Stimulated activated CD4-positive, alpha-beta T cell treated with anti-CD3 and anti-CD28 coated beads, Interleukin-4, amount 100 ng/mL, for 24 hours (primary cell): ENCODE measurements at places on chromosomes 4 and X.
A peak's percentile ranks its signal among the peaks of the same experiment; 100 is the strongest.

DNA sequence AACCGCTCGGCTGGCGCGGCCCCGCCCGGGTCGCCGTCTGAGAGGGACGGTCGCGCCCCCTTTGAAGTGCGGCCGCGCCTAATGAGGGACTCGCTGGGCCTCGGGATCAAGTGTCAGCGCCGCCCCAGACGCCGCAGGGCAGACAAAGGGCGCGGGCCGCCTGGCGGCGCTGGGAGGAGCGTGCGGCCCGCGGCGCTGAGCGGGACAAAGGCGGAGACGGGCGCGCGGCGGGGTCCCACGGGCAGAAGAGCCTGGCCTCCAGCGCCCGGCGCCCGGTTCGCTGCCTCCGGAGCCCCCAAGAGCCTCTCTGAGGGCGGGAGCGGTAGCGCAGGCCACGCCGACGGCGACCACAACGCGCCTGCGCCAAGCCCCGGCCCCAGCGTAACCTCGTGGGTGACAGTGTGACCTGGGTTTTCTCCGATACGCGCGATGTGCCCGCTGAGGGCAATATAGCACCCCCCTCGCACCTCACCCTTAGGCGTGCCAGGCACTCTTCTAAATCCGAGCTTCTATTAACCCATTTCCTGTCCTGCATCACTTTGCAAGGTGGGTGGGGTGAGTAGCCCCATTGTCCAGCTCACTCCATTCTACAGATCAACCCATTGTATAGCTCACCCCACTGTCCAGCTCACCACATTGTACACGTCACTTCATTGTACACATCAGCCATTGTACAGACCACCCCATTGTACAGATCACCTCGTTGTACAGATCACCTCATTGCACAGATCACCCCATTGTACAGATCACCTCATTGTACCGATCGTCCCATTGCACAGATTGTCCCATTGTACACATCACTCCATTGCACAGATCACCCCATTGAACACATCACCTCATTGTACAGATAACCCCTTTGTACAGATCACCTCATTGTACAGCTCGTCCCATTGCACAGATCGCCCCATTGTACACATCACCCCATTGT is 33.7 kb upstream of the STX18 start:
- DNase-seq, result peak; percentile 59

DNA sequence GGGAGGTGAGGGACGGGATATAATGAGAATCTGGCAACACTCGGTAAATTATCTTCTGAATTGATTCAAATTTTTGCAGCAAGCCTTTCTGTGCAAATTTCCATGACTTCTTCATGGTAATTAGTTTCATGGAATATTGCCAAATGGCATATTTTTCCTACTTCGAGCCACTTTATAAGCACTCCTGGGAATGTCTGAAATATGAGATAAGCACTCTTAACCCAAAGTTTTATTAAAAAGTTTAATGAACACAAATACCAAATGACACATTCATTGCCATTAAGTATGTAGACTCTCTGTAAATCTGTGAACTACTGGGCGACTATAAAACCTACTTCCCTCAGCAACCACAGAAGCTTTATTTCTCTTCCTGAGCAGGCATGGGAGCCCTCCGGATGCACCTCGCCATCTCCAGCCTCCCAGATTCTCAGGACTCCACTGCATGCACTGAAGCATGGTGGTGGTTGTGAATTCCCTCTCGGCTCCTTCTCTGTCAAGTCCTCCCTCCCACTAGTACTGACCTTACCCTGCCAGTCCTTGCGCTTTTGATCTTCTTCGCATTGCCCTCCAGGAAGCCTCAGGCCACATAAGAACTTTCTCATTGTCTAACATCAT is 154.4 kb upstream of the RPL34 start:
- no peak for DNase-seq

DNA sequence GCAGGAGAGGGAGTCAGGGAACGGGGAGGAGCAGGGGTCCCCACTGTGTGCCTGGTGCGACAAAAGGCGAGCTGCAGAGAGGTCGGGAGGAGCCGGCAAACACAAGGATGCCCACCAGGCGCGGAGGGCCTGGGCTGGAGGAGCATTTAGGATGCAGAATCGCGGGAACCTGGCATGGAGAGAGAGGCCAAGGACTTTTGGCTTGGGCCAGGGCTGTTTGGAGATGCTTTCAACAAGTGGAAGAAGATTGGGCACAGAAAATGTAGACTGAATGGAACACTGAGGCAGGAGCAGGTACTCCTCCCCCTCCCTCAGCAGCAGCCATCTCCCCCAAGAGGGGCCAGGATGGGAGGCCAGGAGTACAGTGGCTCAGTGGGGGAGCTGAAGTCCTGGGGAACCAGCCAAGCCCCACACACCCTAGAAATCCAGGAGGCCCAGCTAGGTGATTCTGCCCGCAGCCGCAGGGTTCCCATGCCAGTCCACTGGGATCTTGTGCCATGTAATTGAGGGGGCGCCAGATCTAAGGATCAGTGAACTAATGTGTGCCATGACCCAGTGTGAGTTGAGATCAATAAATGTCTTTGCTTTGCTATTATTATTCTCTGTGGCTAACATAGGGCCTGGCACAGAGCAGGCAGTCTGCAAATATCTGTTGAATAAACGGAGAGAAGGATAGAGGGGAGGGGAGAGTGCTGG is 1.1 kb upstream of the ABLIM2 start:
- DNase-seq, result no peak

- no peak for DNase-seq
Measured at GRCh38 chrX:109797311-109797975, 64.4 kb upstream of the ACSL4 start.

DNA sequence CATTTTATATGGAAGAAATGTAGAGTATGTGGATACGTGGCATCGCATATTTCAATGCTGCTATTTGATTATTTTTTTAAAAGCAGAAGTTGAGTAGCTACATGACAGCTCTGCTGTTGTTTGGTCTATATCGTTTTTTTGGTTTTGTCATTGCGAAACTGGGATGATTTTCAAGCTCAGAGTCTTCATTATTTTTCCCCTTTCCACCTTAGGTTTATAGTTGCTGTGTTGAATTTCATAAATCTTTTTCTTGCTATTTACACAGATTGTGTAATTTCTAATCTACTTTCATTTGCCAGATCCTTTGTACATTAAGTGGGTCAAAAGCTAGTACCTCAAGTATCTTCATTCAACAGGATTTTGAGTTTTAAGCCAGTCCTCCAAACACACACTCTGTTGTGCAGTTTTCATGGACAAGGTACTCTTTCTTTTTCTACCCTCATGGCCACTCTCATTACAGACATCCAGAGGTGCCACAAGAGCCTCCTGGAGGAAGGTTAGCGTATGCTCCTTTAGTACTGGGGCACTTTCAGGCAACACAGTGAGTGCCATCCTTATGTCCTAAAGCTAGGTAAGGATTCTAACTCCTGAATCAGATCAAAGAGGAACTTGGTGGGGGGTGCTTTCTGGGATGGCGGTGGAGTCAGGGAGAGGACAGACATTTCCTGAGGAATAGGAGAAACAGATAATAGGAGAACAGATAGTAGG is 123.2 kb downstream of the FHIP1A start:
- no peak for DNase-seq

- DNase-seq, result no peak
Measured at GRCh38 chr4:72077346-72077745, 45.5 kb downstream of the NPFFR2 start.

DNA sequence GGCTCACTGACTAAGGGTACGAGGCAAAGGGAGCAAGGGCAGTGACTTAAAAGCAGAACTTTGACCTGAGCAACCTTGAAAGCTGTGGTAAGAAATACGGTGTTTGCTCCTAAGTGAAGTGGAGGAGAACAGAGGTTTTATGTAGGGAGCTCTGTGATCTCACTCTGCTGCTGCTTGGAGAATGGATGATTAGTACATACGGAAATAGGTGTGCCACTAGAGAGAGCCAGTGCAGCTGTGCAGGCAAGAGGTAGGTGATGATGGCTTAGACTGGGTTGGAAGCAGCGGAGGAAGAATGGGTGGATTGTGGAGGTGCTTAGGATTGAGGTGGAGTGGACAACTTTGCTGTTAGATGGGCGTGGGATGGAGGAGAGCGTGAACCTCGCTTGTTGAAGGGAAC is 85.0 kb downstream of the FAM193A start:
- DNase-seq, result no peak

GRCh38 chrX:39730662-39731329 is 367.0 kb downstream of the BCOR start:
- DNase-seq, result peak; percentile 64

DNA sequence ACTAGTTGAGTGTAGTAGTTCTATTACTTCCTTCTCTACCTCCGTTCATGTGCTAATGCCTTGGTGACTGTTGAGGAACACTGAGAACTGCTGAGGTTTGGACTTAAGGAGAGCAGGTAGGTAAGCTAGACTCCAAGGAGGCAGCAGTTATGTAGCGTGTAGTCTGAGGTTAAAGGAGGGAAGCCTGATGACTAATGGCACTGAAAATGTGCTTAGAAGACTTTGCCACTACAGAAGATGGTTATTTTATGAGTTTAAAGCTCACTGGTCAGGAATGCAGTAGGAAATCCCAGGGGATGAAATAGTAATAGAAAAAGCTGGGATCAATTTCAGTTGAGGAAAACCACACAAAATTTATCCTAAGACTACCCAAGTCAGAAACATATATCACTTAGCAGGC is 1077.3 kb downstream of the RAPGEF2 start:
- no peak for DNase-seq

DNA sequence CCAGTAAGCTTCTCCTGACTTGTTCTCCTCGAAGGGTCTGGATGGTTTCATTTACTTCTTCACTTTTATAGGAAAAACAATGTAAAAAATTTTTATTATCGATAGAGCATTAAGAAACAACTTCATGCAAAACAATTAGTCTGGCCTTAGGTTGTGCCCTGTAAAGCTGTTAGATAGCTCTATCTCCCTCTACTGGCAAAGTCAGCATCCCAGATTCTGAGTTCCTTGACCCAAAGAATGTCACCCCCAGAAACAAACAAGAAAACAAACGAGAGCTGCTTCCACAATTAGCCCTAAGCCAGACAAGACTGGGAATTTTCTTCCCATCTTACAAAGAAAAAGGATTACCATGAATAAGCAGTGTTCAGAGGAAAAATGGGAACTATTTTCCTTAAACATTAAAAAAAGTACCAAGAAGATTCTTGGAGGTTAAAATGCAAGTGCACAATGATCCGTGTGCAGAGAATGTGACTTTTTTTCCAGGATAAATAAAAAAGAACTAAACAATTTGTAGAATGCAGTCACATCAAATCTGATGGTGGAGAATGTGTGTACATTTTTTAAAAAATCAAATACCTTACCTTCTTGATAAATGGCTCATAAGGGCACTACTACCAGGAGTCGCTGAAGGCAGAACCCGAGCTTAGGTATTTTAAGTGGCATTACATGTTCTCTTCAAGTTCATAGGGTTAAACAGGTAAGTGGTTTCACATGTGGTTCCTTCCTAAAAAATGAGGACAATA is 293.2 kb downstream of the FBXO8 start:
- no peak for DNase-seq

- no peak for DNase-seq
Measured at GRCh38 chr4:70544279-70544868, 26.0 kb downstream of the AMTN start.

DNA sequence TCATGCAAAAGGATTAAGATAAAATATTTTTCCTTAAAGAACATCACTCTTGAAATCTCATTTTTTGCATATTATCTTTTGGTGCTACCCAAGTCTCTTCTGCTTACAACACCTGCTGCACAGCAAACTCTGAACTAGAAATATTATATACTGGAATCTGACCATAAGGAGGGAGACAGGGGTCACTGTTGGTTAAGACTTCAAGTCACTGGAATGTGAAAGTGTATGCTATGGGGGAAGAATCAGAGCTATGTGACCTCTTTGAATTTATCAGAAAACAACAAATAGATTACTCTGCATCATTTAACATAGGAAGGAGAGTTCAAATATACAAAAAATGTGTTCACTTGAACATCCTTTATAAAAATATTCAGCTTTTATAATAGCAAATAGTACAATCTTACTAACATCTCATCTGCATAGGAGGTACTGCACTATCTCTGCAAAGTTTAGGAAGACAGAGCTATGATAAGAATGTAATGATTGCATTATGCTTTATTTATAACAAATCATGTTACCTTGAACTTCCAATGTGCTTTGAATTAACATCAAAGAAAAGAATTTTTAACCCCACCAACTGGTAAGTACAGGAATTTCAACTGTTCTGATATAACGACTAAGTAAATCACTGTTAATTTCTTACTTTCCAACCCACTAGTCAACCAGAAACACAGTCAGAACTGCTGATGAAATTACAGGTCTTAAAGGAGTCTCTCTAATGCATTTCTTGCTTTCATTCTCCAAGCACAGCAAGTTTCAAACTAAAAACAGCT is 69.8 kb downstream of the ZNF827 start:
- no peak for DNase-seq

- DNase-seq, result no peak
Measured at GRCh38 chr4:168558599-168558998, 61.7 kb downstream of the PALLD start.

DNA sequence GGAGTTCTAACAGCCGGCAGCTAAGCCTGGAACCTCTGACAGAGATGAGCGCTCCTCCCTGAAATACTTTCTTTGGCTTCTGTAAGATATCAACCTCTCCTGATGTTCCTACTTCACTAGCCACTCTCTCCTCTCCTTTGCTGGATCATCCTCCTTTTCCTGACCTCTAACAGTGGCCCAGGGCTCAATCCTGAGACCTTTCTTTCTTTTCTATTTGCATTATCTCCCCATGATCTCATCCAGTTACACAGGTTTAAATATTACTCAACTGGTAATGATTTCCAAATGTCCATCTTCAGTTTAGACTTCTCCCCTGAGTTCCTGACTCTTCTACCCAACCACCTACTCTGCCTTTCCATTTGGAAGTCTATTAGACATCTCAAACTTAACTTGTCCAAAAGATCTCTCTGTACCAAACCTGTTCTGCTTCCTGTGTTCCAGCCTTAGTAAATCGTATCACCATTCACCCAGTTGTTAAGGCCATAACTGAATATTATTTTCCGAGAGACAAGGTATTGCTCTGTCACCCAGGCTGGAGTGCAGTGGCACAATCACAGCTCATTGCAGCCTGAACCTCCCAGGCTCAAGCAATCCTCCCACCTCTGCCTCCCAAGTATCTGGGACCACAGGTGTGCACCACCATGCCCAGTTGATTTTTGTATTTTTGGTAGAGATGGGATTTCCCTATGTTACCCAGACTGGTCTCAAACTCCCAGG is 41.1 kb downstream of the RFC1 start:
- no peak for DNase-seq

DNA sequence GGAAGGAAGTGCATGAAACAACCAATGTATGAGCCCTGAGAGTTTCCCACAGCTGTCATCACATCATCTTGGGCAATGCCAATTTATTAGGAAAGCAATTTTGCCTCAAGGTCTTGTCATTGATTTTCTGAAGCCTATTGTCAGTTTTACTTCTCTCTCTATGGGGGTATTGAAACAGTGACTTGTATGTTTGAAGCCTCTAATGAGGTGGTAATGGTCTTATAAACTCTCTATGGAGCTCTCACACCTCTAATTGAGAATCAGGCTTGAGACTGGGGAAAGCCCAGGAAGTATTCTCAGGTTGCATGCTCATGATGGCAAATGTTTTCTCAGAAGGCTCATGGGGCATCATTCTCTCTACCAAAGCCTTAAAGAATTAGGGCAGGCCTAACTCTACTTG is 308.2 kb upstream of the EMCN start:
- DNase-seq, result no peak
